ENCODE measurements at places on chromosomes 13 and 19.

DNA sequence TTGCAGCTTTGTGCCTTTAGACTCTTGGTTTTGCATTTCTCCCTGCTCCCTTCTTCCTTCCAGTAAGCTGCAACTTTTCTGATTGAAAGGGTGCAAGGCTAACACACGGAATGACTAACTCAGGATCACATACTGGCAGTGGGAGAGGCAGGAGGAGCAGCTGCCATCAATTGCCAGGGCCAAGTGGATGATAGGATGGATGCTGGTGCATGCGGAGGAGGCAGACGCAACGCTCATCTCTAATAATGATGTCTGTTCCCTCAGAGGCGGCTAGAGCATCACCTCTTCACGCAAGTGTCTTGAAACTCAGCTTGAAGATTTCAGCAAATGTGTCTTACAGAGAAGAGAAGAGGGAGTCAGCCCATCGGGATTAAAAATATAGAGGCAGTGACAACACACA is 49.5 kb upstream of the TPM4 start:
- DNase-seq = no peak

GRCh38 chr13:47680748-47681147 is 320.3 kb downstream of the SUCLA2 start:
- DNase-seq = no peak

DNA sequence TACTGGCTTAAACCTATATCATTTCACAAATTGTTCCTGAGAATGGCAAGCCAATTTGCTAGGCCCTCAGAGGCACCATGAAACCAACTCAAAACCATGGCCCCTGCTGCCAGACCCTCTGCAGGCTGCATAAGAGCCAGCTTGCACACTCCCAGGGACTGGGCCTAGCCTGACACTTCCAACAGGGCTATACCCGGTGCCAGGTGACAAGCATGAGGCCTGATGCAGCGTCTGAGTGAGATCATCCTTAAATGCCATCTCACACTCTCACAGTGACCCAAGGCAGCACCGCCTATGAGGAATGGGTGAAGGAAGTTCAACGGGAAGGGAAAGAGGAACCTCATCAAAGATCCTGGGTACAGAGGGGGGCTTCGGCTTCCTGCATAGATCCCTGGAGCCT is 65.6 kb downstream of the C13orf42 start:
- no peak for DNase-seq

GRCh38 chr13:87376081-87376480 is 295.1 kb upstream of the SLITRK5 start:
- no peak for DNase-seq

GRCh38 chr19:41323430-41324125 is 13.6 kb downstream of the CCDC97 start:
- no peak for DNase-seq

- no peak for DNase-seq
Observed at GRCh38 chr13:43933378-43933777, 53.7 kb downstream of the LACC1 start.

DNA sequence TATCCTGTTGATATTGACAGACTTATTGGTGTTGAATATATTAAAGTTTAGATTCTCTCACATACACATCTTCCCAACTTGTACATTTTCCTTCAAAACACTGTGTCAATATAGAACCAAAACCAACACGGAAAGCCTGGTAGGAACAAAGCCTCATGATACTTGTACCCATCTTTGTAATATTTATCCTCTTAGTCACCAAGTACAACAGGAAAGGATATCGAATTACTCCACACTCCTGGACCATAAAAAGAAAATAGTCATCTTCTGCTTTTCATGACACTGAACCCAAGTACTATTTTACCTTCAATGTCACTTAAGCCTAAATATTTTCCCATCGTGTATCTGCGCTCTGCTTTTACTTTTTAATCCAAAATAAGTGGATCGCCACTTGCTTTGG is 702.9 kb upstream of the PCDH9 start:
- DNase-seq = no peak

GRCh38 chr13:30796631-30797601 is 61.6 kb downstream of the ALOX5AP start:
- DNase-seq = peak; percentile 89

All from T47D (cell line).